ENCODE measurements at places on chromosomes 1 and 21. TPM values are rescaled to one million over a fixed set of nuclear protein-coding genes. Genes with fewer than 3 reads are reported as not detected.
A peak's percentile ranks its signal among the peaks of the same experiment; 100 is the strongest.

CFHR2 gene
- total RNA-seq = not detected

- no peak for DNase-seq
Observed at GRCh38 chr1:50333595-50333974, 89.7 kb downstream of the DMRTA2 start.

GRCh38 chr1:31762726-31763670 lies 1.1 kb downstream of the ADGRB2 start:
- no peak for DNase-seq

CR1L gene
- not detected for total RNA-seq

DNA sequence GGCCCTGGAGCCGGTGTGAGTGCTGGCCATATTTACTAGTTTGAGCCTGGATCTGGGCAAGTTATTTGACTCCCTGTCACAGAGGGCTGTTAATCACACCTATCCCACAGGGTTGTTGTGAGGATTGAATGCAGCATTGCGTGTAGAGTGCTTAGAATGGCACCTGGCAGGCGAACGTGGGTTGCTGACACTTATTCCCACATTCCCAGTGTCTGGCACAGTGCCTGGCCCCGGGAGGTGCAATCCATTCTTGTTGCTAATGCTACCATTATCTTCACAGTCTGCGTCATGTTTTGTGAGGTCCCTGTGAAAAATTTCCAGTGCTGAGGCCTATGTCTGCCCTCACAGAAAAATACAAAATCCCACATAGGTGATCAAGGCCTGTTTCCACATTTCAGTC lies 66.1 kb downstream of the CD2 start:
- peak; percentile 86 for DNase-seq

GRCh38 chr1:117810553-117810952 lies 118.9 kb downstream of the GDAP2 start:
- DNase-seq = no peak

- DNase-seq = no peak
Observed at GRCh38 chr21:41133874-41134522, 34.0 kb upstream of the BACE2 start.

DNA sequence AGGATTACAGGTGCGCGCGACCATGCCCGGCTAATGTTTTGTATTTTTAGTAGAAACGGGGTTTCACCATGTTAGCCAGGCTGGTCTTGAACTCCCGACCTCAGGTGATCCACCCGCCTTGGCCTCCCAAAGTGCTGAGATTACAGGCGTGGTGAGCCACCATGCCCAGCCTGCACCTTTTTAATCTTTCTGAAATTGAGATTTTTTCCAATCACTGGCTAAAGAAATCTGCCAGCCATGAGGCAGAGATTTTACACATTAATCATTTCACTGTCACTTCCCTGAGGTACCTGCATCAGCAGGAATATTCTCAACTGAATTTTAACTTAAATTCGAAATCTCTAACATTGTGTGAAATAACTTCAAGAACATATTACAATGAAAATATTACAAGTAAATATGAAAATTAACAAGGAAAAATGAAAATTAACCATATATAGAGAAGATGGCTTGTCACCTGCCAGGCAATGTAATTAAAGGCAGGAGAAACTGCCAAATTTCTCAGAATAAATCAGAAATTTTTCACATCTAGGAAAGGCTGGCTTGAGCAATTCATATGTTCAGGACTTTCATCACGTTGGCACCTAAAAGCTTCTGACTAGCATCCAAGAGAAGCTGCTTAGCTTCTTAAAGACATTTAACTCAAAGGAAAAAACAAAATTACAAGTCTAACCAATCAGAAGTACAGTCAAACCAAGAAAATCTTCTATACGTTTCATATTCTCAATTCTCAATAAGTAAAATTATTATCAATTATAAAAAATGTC lies 5.9 kb downstream of the ANKRD13C start:
- DNase-seq = no peak

OXCT2 gene
- total RNA-seq = 5.9 TPM

DNA sequence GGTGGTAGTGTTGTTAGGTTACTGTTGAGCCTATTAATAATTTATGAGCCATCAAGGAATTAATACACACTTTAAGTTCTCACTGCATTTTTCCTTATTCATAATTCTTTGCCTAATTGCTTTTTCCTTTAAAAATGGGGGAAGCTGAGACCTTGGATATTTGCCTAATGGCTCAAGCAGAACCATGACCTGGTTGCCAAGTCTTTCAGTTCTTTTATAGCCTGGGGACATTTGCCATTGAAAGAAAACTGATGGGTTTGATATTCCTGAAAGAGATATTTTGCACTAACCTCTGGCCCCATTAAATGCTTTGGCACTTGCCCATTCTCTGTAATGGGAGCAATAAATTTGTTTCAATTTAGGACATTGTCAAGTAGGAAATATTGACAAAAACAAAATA lies 18.5 kb upstream of the LRRC53 start:
- no peak for DNase-seq

GRCh38 chr1:115408533-115408932 lies 70.5 kb upstream of the NGF start:
- no peak for DNase-seq

- DNase-seq = no peak
Observed at GRCh38 chr1:175338387-175339135, 146.0 kb upstream of the KIAA0040 start.

LCE1A gene
- total RNA-seq = not detected

S100A14 gene
- 4.2 TPM for total RNA-seq

DNA sequence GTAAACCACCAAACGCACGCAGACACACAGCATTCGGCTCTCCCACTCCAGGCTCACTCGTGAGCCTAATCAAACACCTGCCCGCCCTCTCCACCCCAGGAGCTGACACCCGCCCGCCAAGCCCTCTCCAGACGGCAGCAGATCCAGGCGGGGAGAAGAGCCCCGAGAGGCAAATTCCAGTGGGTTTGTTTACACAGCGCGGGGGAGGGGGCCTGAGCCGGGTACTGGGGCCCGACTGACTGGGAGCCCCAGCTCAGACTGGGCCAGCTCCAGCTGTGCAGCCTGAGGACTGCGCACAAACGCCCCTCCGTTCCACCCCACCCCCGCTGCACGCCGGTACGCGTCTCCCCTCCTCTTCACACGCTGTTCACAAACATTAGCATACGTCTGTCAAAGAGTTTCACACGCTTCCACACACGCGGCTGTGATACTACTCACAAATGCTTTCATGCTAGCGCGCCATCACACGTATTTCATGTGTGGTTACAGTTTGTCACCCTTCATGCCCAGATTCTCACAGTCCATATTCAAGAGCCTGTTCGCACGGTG lies 1.0 kb upstream of the EFNA1 start:
- DNase-seq = no peak

- no peak for DNase-seq
Observed at GRCh38 chr1:100266741-100267140, 725 bp downstream of the RTCA start.

DNA sequence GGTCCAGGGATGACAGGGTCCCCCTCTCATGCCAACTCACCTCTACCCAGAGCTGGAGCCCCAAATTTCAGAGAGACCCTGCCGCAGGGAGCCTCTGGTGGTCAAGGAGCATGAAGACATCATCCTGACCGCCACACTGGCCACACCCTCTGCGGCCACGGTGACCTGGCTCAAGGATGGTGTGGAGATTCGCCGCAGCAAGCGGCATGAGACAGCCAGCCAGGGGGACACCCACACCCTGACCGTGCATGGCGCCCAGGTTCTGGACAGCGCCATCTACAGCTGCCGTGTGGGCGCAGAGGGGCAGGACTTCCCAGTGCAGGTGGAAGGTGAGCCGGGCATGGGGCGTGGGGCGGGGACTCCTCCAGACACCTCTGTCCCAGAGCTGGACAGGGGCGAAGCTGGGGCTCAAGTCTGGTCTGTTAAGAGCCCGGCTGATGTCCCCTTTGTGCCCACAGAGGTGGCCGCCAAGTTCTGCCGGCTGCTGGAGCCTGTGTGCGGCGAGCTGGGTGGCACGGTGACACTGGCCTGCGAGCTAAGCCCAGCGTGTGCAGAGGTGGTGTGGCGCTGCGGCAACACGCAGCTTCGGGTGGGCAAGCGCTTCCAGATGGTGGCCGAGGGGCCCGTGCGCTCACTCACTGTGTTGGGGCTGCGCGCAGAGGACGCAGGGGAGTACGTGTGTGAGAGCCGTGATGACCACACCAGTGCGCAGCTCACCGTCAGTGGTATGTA lies 66.0 kb downstream of the OBSCN start:
- no peak for DNase-seq

GRCh38 chr1:2322065-2322571 lies 69.2 kb downstream of the MORN1 start:
- peak; percentile 71 for DNase-seq

DNA sequence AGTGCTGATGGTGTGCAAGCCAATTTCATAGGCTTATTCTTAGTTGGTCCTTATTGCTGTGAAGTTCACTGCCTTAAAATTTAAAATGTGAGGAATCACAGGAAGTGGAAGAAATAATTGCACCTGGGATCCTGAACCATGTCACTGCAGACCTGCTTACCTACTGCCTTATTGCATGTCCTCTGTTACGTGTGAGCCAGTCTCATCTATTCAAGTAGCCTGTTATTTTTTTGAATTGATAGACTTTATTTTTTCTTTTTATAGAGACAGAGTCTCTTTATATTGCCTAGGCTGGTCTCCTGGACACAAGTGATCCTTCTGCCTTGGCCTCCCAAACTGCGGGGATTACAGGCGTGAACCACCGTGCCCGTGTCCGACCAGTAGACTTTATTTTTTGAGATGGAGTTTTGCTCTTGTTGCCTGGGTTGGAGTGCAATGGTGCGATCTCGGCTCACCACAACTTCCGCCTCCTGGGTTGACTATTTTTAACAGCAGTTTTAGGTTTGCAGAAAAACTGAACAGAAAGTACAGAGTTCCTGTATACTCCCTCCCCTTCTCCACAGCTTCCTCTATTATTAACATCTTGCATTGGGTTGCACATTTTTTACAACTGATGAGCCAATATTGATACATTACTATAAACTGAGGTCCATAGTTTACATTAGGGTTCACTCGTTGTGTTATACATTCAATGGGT lies 14.0 kb upstream of the DISC1 start:
- DNase-seq = no peak

- DNase-seq = no peak
Observed at GRCh38 chr1:165894591-165894990, 67.2 kb downstream of the UCK2 start.

- no peak for DNase-seq
Observed at GRCh38 chr1:61455400-61455799, 269.5 kb downstream of the TM2D1 start.

DNA sequence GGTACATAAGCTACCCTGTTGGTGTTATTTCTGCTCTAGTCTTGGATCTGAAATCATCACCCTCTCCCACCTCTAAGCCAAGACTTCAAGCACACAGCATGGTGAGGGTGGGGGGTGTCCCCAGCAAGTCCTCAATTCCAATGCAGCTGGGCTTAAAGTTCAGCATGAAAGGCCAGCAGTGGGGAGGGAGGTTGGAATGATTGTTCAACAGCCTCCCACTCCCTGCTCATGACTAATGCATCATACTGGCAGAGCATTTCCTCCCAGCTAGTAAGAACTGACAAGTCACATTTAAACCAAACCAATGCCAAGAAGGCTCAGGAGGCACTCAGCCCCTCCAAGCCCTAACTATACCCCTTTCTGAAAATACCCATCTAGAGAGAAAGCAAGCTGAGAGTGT lies 50.1 kb downstream of the TIAM1 start:
- peak; percentile 80 for DNase-seq
